ENCODE measurements at places on chromosomes 3 and 15. TPM values are rescaled to one million over a fixed set of nuclear protein-coding genes. Genes with fewer than 3 reads are reported as not detected.
A peak's percentile ranks its signal among the peaks of the same experiment; 100 is the strongest.

Gene PCBP4
- 51.8 TPM for total RNA-seq

Gene MYRIP
- 2.3 TPM for total RNA-seq

Gene WNT5A
- total RNA-seq: 7.0 TPM

Gene KLHL40
- not detected for total RNA-seq

Gene PLSCR4
- total RNA-seq: 62.2 TPM

Gene CKMT1B
- total RNA-seq: 2.6 TPM

Gene KCNMB3
- total RNA-seq: 7.3 TPM

- DNase-seq: no peak
- H3K36me3 ChIP-seq: no peaks in the 10 kb centered on the region
- no peaks in the 10 kb centered on the region for H3K27me3 ChIP-seq
- H3K4me3 ChIP-seq: no peak overlapping the region
Observed at GRCh38 chr3:178561239-178561638, 25.0 kb downstream of the KCNMB2 start.

- no peaks in the 10 kb centered on the region for H3K36me3 ChIP-seq
- no peak for DNase-seq
- H3K4me3 ChIP-seq: no peak overlapping the region
- no peaks in the 10 kb centered on the region for H3K4me1 ChIP-seq
- H3K27ac ChIP-seq: no peak overlapping the region
- H3K27me3 ChIP-seq: no peaks in the 10 kb centered on the region
Observed at GRCh38 chr3:168139947-168140346, 44.2 kb upstream of the GOLIM4 start.

- H3K36me3 ChIP-seq: no peaks in the 10 kb centered on the region
- no peaks in the 10 kb centered on the region for H3K4me1 ChIP-seq
- H3K27me3 ChIP-seq: peaks cover 14% of the 10 kb centered on the region
Observed at GRCh38 chr15:77706482-77707244, 74.0 kb upstream of the LINGO1 start.

- no peaks in the 10 kb centered on the region for H3K4me1 ChIP-seq
- no peak overlapping the region for H3K4me3 ChIP-seq
- no peak overlapping the region for H3K27ac ChIP-seq
- no peaks in the 10 kb centered on the region for H3K36me3 ChIP-seq
Observed at GRCh38 chr15:77974416-77975331, 102.8 kb downstream of the TBC1D2B start.

- no peaks in the 10 kb centered on the region for H3K36me3 ChIP-seq
- H3K27me3 ChIP-seq: peaks cover 7% of the 10 kb centered on the region
- no peak overlapping the region for H3K27ac ChIP-seq
- no peak for DNase-seq
- peak overlapping the region; percentile 32 for H3K4me3 ChIP-seq
Observed at GRCh38 chr15:65355173-65355987, 22.4 kb downstream of the IGDCC3 start.

GRCh38 chr3:142888099-142888480 lies 793 bp downstream of the PCOLCE2 start:
- peaks cover 7% of the 10 kb centered on the region for H3K4me1 ChIP-seq
- peaks cover 20% of the 10 kb centered on the region for H3K27me3 ChIP-seq
- H3K36me3 ChIP-seq: no peaks in the 10 kb centered on the region
- DNase-seq: no peak
- no peak overlapping the region for H3K27ac ChIP-seq

- no peaks in the 10 kb centered on the region for H3K36me3 ChIP-seq
- H3K27ac ChIP-seq: no peak overlapping the region
- H3K27me3 ChIP-seq: no peaks in the 10 kb centered on the region
Observed at GRCh38 chr15:101110681-101111569, 140.9 kb downstream of the CHSY1 start.

DNA sequence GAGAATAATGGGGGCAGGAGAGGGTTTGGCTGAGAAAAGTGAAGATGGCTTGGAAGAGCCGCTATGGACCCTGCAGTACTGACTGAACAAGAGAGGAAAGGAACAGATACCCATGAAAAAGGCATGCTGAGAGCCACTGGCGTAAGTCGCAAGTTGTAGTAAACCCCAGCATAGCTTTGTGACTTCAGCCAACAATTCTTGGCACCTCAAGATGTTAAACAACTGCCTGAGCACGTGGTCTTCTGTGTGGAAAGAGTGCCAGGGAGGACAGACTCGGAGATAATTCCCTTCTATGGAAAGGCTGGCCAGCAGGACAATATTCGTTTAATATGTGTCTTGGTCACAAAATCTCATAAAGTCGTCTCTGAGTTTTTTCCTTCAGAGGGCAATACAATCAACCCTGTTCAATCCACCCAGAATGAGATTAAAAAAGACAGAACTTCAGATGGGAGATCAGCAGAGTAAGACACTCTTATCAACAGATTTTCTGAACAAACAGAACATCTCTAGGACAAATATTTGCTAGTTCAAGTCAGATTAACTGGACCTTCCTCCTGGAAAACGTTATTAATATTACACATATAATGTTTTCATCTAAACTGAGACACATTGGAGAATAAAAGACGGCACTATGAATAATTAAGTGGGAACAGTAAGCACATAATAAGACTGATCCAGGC lies 49.2 kb downstream of the NEK10 start:
- no peaks in the 10 kb centered on the region for H3K36me3 ChIP-seq
- no peaks in the 10 kb centered on the region for H3K27me3 ChIP-seq
- H3K4me1 ChIP-seq: no peaks in the 10 kb centered on the region

- H3K4me3 ChIP-seq: no peak overlapping the region
- peak; percentile 77 for DNase-seq
- no peaks in the 10 kb centered on the region for H3K4me1 ChIP-seq
- H3K36me3 ChIP-seq: no peaks in the 10 kb centered on the region
- no peaks in the 10 kb centered on the region for H3K27me3 ChIP-seq
- H3K27ac ChIP-seq: peak overlapping the region; percentile 10
Observed at GRCh38 chr3:111924283-111924682, 54.5 kb upstream of the ABHD10 start.

- H3K36me3 ChIP-seq: no peaks in the 10 kb centered on the region
- peak; percentile 44 for DNase-seq
- H3K4me3 ChIP-seq: no peak overlapping the region
- no peaks in the 10 kb centered on the region for H3K4me1 ChIP-seq
- H3K27me3 ChIP-seq: no peaks in the 10 kb centered on the region
- peak overlapping the region; percentile 75 for H3K27ac ChIP-seq
Observed at GRCh38 chr3:71258116-71258515, 325.4 kb downstream of the FOXP1 start.

- peaks cover 20% of the 10 kb centered on the region for H3K27me3 ChIP-seq
- no peaks in the 10 kb centered on the region for H3K36me3 ChIP-seq
- H3K27ac ChIP-seq: no peak overlapping the region
- H3K4me1 ChIP-seq: no peaks in the 10 kb centered on the region
- H3K4me3 ChIP-seq: no peak overlapping the region
Observed at GRCh38 chr3:184523825-184524615, 37.6 kb upstream of the EPHB3 start.

GRCh38 chr15:85318048-85318731 lies 62.2 kb upstream of the AKAP13 start:
- no peak overlapping the region for H3K27ac ChIP-seq
- no peak overlapping the region for H3K4me3 ChIP-seq
- H3K4me1 ChIP-seq: no peaks in the 10 kb centered on the region
- no peaks in the 10 kb centered on the region for H3K27me3 ChIP-seq
- DNase-seq: no peak
- H3K36me3 ChIP-seq: no peaks in the 10 kb centered on the region
